ENCODE measurements at places on chromosomes 2 and 18.

GRCh38 chr2:188884046-188884445, 90.1 kb upstream of the COL3A1 start:
- DNase-seq = no peak

- no peak for DNase-seq
Measured at GRCh38 chr2:202115479-202115971, 42.5 kb downstream of the KIAA2012 start.

- no peak for DNase-seq
Measured at GRCh38 chr2:71612581-71613402, 159.4 kb downstream of the DYSF start.

GRCh38 chr2:5889519-5889918, 197.3 kb downstream of the SOX11 start:
- no peak for DNase-seq

- no peak for DNase-seq
Measured at GRCh38 chr18:37309059-37309458, 256.5 kb downstream of the CELF4 start.

DNA sequence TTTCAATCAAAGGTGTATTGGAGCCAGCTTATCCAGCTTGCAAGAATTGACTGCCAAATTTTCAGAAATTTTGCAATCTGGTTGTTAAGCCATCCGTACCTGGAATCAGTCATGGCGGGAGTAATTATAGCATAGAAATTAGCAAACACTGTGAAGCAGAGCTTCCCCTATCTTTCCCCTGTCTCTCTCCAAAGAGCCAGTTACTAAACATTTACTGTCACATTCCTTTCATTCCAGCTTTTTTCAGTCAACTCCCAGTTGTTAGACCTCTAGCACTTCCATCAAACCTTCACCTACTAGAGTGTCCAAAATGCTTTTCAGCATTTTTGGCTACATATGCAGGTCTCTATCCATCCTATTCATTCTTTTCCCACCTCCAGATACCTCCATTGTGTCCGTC, 137.4 kb downstream of the MC4R start:
- no peak for DNase-seq

DNA sequence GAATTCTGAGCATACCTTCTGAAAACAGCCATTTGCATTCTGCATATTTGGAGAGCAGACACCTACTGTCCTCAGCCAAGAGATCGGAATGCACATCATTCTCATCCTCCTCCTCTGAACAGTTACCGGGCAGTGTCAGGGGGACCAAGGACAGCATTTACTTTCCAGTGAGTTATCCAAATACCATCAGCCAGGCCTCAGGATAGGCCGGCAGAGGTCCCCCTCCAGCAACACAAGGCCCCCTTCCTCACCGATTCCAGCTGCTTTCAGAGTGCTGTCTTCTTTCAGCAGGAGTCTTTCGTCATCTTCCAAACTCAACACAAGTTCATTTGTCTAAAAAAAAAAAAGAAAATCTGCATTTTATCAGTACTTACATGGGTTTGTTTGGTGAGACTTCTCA, 55.3 kb downstream of the C2orf76 start:
- no peak for DNase-seq

- no peak for DNase-seq
Measured at GRCh38 chr18:24114924-24115549, 23.8 kb upstream of the CABYR start.

GRCh38 chr2:166081131-166081632, 46.6 kb downstream of the SCN1A start:
- DNase-seq = no peak

DNA sequence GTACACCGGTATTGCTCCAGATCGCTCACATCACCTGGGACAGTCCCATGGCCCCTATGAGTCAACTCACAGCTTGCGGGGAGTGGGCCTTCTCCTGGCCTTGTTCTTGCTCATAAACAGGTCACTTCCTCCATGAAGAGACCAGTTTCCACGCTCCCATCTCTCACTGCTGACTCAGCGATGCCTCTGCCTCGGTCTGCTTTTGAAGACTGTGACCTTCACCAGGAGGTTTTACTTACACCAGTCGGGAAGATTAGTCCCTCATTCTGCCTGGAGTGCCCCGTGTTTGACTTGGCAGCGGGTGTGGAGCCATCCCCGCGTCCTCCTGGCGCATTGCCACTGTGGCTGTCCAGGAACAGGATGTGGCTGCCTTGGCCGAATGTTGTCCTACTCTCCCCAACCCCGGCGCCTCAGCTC, 159.8 kb downstream of the RHBDD1 start:
- no peak for DNase-seq

DNA sequence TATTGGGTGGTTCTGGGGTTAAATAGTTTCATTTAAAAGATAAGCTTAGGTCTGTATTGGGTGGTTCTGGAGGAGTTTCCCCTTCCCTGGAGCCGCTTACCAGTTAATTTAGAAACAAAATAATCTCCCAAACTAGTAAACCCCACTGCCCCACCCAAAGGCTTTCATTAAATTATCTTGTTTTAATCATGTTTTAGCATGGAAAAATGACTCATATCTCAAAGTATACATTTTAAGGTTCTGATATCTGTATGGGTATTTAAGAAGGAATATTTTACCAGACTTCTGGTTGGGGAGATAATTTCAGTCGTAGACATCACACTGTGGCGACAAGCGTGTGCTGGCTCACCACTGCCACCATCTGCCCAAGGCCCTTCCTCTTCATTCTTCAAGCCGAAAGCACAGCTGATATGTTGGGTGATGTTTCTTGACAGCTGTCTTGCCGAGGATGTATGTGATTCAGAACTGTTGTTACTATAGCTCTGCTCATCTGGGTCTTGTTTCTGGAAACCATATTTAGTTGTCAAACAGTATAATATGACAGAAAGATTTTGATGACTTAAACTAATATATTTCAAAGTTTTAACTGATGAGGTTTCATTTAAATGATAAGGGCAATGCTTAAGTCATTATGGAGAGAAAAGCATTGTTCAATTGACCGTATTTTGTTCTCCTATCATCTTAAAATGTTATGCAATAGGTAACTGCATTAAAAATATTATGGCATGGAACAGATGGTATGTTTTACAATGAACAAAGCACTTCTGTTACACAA, 5.1 kb downstream of the FIGLA start:
- peak; percentile 55 for DNase-seq

DNA sequence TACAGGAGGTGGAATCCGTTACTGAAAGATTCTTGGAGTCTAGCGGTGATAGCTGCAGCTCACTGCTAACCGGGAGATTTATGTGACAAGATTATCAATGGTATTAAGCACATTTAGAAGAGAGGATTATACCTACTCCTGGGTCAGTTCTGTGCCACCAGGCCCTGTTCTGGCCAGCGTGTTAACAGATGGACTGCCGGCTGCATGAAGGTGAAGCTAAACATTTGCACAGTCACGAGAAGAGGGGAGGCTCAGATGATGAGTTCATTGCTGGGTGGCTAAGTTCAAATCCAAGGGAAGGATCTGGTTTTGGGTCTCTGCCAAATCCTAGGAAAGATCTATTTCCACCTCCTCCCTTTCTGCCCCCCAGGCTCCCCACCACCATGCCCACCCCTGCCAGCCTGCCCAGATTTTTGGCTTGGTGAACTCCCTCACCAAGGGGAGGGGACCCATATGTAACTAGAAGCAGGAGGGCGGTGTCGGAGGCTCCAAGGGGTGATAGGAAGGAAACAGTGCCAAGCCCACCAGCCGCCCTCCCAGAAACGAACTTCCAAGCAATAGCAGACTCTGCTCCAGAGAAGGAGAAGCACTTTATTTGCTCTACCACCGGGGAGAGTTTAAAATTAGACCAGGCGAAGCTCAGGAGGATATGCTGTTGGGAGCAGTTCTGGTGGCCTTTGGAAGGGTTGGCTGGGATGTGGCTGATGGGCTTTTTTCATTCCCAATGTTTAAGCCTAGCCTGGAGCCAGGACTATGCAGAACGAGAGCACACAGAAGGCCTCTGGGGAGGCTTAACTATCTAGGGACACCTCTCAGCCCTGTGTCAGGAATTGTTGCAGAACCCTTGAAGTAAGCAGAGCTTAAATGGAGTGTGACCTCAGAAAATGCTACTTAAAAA, 200.5 kb downstream of the KLHL29 start:
- no peak for DNase-seq

- no peak for DNase-seq
Measured at GRCh38 chr2:65231121-65231520, 3.5 kb downstream of the ACTR2 start.

DNA sequence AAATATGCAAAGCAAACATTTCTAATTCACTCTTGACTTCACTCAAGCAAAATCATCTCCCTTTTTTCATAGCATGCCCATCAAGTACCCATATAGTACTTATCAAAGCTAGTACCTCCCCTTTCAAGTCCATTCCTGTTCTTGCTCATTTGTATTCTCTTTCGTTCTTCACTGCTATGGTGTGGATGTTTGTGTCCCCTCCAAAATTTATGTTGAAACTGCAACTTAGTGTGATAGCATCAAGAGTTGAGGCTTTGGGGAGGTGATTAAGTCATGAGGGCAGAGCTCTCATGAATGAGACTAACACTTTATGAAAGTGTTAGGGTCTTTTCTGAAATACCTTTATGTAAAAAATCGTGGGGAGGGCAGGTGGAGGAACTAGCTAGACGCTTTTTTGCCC, 52.9 kb downstream of the RNU4ATAC start:
- DNase-seq = no peak

DNA sequence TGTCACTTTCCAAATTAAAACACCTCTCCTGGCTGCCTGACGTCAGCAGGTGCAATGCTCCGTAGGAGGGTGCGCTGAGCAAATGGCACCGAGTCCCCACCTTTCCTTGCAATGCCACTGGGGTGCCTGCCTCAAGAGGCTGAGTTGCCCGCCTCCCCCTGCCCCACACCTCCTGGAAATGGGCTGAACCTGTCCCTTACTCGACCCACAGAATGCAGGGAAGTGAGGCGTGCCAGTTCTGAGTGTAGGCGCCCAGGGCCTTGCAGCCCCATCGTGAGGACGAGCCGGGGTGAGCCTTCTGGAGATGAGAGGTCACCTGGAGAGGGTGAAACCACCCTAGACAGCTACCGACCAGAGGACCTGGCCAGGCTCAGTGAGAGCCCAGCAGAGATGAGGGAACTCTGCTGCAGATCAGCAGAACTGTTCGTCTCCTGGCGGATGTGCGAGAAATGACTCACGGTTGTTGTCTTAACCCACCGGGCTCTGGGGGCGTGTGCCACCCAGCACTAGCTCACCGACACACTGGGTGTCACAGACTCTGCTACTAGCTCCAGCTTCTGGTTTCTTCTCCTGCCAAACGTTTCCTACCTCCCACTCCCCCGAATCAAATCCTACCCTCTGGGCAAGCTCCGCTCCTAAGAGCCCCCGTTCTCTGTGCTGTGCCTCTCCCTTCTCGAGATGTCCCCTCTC, 168.7 kb upstream of the HDAC4 start:
- no peak for DNase-seq

DNA sequence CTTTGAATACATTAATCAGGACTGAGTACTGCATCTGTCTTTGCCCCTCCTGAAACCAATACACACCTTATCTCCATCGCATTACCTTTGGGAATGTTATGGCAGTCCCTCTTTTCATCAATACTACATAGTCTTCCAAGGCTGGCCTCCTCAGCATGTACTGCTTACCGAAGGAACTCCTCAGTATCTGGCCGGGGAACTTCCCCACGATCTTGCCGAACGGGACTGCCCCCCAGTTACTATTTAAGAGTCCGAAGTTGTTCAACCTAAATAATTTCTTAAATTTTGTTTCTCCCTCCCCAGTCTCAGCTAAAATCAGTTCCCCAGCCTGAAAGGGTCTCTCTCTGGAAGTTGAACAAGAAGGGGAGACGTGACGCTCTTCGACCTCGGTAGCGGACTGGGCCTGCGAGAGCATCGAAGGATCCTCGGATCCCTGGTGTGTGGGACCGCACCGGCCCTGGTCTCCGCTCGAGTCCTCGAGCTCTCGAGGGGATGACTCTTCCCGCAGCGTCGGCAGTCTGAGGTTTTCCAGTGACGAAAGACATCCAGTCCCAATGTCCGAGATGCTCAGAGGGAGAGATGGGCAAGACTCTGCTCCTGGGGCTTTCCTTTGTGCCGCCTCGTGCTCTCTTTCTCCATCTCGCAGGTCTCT, 489 bp downstream of the TRMT61B start:
- DNase-seq = no peak

DNA sequence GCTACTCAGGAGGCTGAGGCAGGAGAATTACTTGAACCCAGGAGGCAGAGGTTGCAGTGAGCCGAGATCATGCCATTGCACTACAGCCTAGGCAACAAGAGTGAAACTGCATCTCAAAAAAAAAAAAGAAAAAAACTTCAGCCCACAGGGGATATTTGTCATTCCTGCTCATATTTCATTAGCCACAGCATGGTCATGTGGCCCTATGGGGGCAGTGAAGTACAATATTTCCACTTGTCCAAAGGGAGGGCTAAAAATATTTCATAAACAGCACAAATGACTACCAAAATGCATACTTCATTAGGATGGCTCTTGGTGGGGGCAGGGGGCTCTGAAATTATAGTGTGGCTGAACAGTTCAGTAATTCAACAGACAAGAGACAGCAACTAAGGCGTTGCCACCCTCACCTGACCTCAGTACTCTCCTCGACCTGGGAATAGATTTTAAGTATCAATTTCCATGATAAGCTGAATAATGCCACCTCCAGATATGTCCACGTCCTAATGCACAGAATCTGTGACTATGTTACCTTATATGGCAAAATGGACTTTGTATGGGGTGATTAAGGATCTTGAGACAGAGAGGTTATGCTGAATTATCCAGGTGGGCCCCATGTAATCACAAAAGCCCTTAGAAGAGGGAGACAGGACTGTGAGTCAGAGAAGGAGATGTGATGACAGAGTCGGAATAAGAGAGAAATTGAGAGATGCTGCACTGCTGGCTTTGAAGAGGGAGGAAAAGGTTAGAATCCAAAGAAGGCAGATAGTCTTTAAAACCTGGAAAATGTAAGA, 158.2 kb upstream of the CRIM1 start:
- no peak for DNase-seq

DNA sequence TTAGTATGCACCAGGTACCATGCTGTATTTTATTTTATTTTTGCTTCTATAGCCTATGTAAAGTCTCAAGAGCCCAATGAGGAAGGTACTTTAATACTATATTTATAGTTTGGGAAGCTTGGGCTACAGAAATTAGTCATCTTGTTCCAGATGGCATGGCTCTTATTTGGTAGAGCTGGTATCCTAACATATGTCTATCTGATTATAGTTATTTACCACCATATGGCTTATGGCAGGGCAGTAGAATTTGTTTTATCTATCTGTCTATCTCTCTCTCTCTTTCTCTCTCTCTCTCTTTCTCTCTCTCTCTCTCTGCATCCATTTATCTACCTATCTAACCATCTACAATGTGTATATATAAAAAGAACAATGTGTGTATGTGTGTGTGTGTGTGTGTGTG, 1293.7 kb upstream of the SLC39A10 start:
- DNase-seq = no peak

All from HL-60 (cell line).